ENCODE measurements at places on chromosomes 7 and 10.

- DNase-seq, result no peak
These were observed 28.5 kb upstream of the DPYSL4 start for GRCh38 chr10:132158122-132158741.

GRCh38 chr7:33774762-33775523 lies 130.4 kb upstream of the BMPER start:
- no peak for DNase-seq

DNA sequence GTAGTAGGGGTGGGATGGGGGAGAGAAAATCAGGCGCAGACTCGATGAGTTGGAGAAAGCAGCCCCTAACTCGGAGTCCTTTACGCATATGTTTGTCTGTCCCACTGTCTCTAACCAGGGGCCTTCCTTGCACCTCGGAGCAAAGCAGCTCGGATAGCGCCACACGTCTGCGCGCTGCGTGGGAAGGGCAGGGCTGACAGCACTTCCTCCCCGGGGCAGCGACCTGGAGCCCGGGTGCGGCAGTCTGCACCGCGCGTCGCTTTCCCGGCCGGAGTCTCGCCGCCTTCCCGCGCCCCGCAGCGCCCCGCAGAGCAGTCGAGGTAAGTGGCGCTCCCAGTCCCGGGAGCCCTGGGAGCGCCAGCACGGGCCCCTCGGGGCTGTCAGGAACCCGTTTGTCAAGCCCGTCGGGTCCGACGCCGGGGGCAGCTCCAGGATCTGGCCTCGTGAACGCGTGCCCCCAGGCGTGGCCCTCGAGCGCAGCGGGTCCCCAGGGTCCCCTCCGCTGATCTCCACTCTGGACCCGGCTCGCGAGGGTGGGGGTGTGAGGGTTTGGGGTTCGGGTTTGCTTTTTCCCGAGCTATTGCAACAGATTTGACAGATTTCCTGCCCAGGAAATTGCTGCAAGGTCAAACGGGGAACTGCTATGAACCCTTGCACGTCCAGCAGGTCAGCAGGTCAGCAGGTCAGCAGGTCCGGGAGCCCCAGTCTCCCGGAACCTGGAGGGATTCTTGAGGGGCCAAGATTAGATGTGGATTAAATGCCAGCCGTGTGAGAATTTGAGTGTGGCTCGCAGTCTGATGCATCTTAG lies 597 bp downstream of the APBB1IP start:
- DNase-seq, result peak; percentile 43

- DNase-seq, result no peak
These were observed 5.8 kb upstream of the ZNF487 start for GRCh38 chr10:43430926-43431663.

DNA sequence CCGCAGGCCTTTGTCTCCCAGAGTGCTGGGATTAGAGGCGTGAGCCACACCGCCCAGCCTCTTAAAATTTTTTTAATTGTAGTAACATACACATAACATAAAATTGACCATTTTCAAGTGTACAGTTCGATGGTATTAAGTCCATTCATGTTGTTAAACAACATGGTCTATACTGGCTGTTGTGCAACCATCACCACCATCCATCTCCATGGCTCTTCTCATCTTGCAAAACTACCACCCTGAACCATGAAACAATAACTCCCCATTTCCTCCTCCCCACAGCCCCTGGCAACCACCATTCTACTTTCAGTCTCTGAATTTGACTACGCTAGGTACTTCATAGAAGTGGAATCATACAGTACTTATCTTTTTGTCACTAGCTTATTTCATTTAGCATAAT lies 7.9 kb upstream of the ZFYVE27 start:
- no peak for DNase-seq

GRCh38 chr7:3436746-3437145 lies 135.7 kb downstream of the SDK1 start:
- DNase-seq, result no peak

GRCh38 chr7:90078921-90079320 lies 75.3 kb upstream of the STEAP1 start:
- DNase-seq, result no peak

DNA sequence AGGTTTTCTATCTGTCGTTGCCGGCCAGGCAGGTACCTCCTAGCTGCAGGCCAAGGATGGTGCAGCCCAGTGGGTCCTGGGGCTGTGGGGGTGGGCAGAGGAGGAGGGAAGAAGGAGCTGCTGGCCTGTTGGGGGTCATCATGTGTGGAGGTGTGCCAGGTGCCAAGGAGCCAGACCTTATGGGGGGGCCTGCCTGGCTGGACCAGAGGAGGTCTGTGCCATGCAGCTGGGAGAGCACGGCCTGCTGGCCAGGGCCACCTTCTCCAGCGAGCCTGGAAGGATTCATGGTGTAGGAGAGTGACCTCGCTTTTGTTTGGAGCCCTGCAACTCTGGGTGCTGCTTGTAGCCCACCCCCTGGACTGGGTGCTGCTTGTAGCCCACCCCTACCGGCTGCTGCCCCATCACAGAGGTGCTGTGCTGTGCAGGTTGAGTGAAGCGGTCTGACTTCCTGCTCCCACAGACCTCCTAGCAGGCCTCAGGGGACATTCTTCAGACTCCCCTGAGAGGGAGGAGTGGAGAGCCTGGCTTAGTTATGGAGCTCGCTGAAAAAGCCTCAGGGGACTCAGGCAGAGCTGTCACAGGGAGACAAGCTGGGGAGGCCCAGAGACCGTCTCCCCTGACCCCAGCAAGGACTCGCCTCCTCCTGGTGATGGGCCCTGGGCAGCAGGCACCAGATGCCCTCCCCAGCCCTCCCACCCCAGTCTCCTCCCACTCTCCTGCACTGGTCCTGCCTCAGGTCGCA lies 67.7 kb upstream of the AQP1 start:
- no peak for DNase-seq

GRCh38 chr7:138170959-138171703 lies 94.9 kb downstream of the AKR1D1 start:
- DNase-seq, result no peak

- no peak for DNase-seq
These were observed 72.2 kb downstream of the MCU start for GRCh38 chr10:72764151-72764550.

DNA sequence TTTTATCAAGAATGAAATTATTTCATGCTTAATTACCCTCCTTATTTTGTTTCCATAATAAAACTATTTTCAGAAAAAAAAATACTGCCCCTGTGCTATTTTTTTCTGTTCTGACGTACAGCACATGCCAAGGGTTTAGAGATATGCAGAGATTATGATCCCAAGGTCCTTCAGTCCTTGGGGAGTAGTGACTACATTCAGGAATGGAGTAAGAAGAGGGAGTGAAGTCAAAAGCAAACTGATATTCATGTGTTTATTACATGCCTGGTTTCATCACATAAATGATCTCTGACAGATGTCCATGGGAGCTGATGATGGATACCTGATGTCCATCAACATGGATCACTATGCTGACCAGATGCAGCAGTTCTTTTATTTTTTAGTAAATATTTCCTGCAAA lies 17.2 kb downstream of the AKAP9 start:
- no peak for DNase-seq

- DNase-seq, result no peak
These were observed 65.1 kb downstream of the PAPSS2 start for GRCh38 chr10:87724789-87725188.

GRCh38 chr10:34348917-34349485 lies 466.1 kb downstream of the PARD3 start:
- DNase-seq, result no peak

DNA sequence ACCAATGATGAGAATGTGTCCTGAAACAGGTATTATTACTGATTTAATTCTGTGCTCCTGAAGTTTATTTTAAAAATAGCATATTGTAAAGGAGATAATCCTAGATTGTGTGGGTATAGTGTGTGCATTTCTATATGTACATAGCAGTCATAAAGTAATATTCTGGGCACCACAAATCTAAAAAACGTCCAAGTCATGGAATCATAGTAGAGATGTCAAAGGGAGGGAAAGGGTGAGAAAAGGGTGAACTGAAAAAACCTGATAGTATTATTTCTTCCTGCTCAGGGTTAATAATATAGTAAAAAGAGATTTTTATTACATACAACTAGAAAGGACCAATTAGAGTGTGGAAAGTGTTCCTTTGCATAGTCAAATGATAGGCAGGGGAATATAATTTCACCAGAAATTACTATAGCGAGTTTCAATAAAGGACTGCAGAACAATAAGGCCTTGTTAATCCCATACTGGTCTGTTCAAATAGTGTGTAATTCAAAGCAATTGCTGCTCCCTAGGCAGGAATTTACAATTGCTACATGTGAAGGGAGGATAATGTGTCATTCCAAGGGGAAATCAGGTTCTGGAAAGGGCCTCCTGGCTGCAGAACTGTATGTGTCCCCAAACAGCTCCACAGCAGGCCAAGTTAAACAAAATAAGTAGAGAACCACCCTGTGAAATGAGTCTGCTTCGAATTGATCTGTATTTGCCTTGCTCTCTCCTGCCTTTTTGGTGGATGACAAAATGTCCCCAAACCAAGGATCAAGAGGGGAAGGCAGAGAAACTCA lies 42.5 kb upstream of the KMT2E start:
- no peak for DNase-seq

GRCh38 chr10:80444646-80445319 lies 9.3 kb upstream of the TSPAN14 start:
- peak; percentile 12 for DNase-seq

GRCh38 chr7:150824379-150825177 lies 24.0 kb downstream of the TMEM176A start:
- no peak for DNase-seq

GRCh38 chr10:119250641-119251314 lies 43.4 kb downstream of the GRK5 start:
- DNase-seq, result no peak

GRCh38 chr7:75584354-75584753 lies 92.2 kb downstream of the SPDYE5 start:
- no peak for DNase-seq

DNA sequence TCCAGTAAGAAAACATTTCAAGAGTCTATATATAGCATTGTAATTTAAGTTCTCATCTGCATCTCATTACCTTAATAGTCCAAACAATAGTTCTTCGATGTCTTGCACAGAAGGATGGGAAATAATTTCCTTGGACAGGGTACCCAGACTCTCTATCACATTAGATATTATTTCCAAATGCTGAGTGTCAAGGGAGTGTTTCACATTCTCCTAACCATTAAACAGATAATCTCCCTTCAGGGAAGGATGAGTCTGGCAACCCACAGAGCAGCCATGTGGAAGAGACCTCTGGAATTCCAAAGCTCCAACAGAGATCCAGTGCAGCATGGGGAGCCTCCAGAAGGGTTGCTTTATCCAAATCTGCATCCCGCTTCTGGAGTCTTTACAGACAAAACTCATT lies 89.6 kb downstream of the FZD1 start:
- DNase-seq, result no peak

DNA sequence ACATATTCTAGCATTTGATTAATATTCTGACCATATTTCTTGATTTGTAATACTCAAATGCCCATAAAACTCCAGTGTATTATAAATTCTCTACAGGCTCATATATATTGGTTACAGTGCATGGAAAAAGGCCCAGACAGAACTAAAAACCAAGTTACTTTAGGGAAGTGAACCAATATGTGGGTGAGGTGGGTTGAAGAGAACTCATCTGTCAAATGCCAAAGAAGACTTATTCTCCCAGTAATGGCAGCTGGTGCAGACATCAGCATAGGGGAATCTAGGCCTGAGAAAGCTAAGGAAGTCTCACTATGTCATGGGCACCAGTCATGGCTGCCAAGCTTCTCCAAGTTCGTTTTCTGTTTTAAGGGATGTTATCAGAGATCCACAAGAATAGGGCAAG lies 30.6 kb downstream of the ZNF248 start:
- no peak for DNase-seq

DNA sequence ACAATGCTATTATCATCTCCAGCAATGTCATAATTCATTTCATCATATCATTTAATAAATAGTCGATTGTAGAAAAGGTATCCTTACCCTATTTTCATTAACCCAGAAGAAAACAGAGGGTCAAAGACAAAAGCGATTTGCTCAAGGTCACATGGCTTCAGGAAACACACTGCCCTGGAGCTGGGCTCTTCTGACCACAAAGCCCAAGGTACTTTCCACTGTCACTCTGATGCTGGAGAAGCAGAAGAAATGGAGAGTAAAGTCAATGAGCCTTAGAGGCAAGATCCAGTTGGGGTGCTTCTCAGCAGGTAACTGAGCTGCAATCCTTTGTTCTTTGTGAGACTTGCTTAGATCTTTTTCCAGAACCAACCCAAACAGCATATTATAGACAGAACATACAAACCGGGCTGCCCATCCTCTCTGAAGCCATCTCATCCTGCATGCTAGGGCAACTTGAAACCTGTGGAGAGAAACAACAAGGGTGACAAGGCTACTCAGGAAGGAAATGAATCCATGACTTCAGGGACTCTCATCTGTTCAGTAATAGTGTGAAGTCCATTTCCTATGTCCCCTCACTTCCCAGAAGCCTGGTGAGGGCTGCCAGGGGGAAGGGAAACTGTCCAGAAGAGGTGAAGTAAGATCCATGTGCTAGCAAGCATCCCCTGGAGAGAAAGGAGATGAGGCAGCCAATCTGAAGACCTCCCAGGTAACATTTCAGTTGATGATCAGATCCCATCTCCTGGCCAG lies 148.6 kb upstream of the SVIL start:
- no peak for DNase-seq

GRCh38 chr10:80323311-80323710 lies 33.2 kb downstream of the DYDC1 start:
- no peak for DNase-seq

- DNase-seq, result no peak
These were observed 25.9 kb upstream of the BICC1 start for GRCh38 chr10:58486821-58487220.

DNA sequence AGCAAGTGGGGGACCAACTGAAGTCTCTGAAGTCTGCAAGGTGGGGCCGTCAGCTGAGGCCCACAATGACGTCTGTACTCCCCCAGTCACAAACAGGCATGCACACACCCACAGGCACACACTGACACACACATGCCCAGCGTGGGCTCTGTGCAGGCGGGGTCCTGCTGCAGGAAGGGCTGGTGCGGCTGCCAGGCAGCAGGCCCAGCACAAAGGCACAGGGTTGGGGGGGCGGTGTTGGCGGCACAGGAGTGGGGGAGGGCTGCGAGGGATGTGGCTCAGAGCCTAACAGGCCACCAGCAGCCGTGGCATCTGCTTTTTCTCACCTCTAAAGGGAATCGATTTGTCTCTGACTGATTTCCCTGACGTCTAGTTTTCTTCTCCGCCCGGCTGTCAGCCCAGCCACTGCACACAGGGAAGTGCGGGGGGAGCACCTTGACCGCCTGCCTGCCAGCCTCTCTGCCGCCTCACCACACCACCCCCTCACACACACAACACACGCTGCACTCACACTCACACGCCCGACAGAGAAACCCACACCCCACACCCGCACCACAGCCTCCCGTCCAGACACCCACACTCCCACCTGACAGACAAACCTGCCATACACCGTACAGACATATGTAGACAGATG lies 43.5 kb upstream of the ZMIZ1 start:
- peak; percentile 72 for DNase-seq
